HT1080 (cell line): ENCODE measurements at places on chromosomes 12 and 14. TPM values are rescaled to one million over a fixed set of nuclear protein-coding genes. Genes with fewer than 3 reads are reported as not detected.

- DNase-seq: no peak
These were observed 59.5 kb downstream of the ITPR2 start for GRCh38 chr12:26773313-26774104.

- no peak for DNase-seq
These were observed 6.4 kb upstream of the ZNF385A start for GRCh38 chr12:54390668-54391551.

- no peak for DNase-seq
These were observed 152.6 kb downstream of the AKAP6 start for GRCh38 chr14:32481707-32482106.

- no peak for DNase-seq
These were observed 258.1 kb downstream of the EGLN3 start for GRCh38 chr14:33692762-33693161.

- DNase-seq: no peak
These were observed 29.3 kb downstream of the DIO3 start for GRCh38 chr14:101590616-101591015.

- DNase-seq: peak; percentile 15
These were observed 10.4 kb downstream of the GTSF1 start for GRCh38 chr12:54463034-54463433.

GRCh38 chr12:99759444-99759843 lies 111.9 kb downstream of the GARIN6 start:
- no peak for DNase-seq

GRCh38 chr12:50799908-50800307 lies 36.0 kb downstream of the ATF1 start:
- no peak for DNase-seq

GRCh38 chr12:114670291-114670980 lies 13.5 kb downstream of the TBX3 start:
- DNase-seq: no peak

- DNase-seq: no peak
These were observed 213.6 kb downstream of the DIO2 start for GRCh38 chr14:79997509-79998208.

GRCh38 chr12:121214855-121215745 lies 5.2 kb downstream of the P2RX4 start:
- peak; percentile 79 for DNase-seq

DNA sequence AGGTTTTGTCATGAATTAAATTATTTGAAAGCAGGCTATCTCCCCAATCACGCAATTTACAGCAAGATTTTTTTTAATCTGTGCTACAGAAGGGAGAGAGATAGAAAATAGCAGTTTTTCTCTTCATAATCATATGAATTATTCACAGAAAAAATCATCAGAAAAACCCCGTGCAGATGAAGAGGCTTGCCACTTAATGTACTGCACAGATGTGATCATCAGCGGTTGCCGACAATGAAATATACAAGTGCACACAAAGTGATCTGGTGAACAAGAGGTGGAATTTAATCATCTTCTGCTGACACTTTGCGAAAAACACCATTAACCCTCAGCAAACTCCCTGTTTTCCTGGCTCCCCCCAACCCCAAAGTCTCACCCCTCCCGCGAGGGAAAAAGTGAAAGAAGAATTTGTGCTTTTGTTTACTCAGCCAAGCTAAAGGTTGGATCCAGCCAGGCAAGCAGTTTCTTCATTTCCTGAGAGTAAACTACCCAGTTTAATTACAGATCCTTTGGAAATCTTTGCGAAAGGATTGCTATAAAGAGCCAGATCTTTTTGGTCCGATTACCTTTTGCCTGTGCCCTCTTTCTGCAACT lies 3.1 kb upstream of the LMO3 start:
- DNase-seq: no peak

ZC3H14 gene
- total RNA-seq: 70.3 and 78.4 TPM in 2 replicates

FKBP11 gene
- 9.8 and 13.0 TPM in 2 replicates for total RNA-seq

BMAL2 gene
- 66.5 and 69.5 TPM in 2 replicates for total RNA-seq

BORCS5 gene
- total RNA-seq: 11.3 and 12.1 TPM in 2 replicates
